ENCODE measurements at places on chromosomes 12 and 14.

- no peak for DNase-seq
These were observed 873.1 kb upstream of the TMEM132C start for GRCh38 chr12:127393896-127394295.

GRCh38 chr12:119071638-119072231 lies 90.4 kb downstream of the SRRM4 start:
- no peak for DNase-seq

- no peak for DNase-seq
These were observed 121.3 kb downstream of the KCNMB4 start for GRCh38 chr12:70487440-70487839.

DNA sequence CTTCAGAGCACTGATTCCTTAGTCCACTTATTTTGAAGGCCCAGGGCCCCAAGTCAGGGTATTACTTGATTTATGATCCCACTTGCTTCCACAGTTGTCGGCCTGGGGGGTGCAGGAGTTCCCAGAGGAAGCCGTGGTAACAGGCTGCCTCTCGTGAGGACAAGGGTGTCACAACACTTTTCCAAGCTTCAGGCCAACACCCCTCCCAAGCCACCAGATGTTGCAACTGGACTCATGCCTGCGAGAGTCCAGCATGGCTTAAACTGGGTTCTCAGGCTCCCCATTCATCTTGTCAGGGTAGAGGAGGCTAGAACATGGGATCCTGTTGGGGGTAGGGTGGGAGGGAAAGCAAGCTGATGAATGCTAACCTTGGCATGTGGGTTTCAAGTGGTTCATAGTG lies 56.1 kb downstream of the BMP4 start:
- DNase-seq = no peak

DNA sequence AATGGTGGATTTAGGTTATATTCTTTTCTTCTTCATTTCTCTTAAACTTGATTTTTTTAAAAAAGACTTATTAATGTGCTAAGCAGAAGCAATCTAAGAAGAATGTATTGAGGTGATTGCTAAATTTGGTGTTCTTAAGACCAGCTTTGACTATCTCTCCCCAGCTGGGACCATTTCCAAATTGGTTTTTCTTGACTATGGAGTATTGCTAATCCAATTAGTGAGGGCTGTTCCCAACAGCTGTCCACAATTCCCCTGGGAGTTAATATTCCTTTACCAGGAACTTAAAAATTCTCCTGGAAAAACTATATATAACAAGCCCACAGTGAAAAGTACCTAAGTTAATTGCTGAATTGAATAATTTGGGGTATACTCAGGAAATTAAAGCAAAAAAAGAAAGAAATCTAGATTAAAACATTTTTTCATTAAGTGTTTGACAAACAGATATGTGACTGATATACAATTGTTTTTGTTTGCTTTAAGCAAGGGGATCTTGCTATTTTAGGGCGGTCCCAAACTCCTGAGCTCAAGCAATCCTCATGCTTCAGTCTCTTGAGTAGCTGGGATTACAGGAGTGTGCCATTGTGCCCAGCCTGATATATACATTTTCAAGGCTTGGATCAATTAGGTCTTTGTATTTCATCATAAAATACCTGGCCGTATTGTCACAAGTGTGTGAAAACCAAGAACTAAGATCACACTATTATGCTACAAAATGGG lies 105.0 kb downstream of the FAR2 start:
- no peak for DNase-seq

GRCh38 chr12:12620730-12621315 lies 9.1 kb downstream of the CREBL2 start:
- no peak for DNase-seq

DNA sequence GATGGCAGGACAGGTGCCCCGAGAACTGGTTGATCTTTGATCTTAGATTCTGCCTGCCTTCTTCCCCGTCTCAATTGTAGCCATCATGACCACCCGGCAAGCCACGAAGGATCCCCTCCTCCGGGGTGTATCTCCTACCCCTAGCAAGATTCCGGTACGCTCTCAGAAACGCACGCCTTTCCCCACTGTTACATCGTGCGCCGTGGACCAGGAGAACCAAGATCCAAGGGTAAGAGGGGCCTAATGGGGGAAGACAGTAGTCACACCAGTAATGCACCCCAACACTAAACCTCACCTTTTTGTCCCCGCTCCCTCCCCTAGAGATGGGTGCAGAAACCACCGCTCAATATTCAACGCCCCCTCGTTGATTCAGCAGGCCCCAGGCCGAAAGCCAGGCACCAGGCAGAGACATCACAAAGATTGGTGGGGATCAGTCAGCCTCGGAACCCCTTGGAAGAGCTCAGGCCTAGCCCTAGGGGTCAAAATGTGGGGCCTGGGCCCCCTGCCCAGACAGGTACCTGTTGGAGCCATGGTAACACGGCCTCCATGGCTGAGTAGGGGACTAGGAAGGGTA lies 556 bp downstream of the TROAP start:
- DNase-seq = no peak
